Type B pancreatic cell (in vitro differentiated cells): ENCODE measurements at places on chromosomes 7 and 10. TPM values are rescaled to one million over a fixed set of nuclear protein-coding genes. Genes with fewer than 3 reads are reported as not detected.

The ANKRD30A gene
- total RNA-seq = not detected in 2 replicates

The GPR15LG gene
- total RNA-seq = 0.70 and 0.98 TPM in 2 replicates

The NKX2-3 gene
- not detected in 2 replicates for total RNA-seq

The OPN4 gene
- total RNA-seq = not detected in 2 replicates

The ASB10 gene
- total RNA-seq = not detected in 2 replicates

The ATP5MK gene
- 300 and 424 TPM in 2 replicates for total RNA-seq

The TYW1B gene
- total RNA-seq = 2.2 and 3.1 TPM in 2 replicates

The AMPH gene
- 2.0 and 19.9 TPM in 2 replicates for total RNA-seq

The EVX1 gene
- 0.41 and 0.71 TPM in 2 replicates for total RNA-seq

The CALML5 gene
- total RNA-seq = not detected in 2 replicates

The FKBP6 gene
- not detected in 2 replicates for total RNA-seq

The AMZ1 gene
- total RNA-seq = 1.2 and 5.6 TPM in 2 replicates

The PPP1R17 gene
- 3.9 and 4.5 TPM in 2 replicates for total RNA-seq

The CALD1 gene
- 169 and 218 TPM in 2 replicates for total RNA-seq

The DOCK4 gene
- total RNA-seq = 14.7 and 24.6 TPM in 2 replicates

The GPR26 gene
- total RNA-seq = 0.14 and 1.8 TPM in 2 replicates

The ACHE gene
- total RNA-seq = 7.1 and 10.4 TPM in 2 replicates

The MGAM2 gene
- 5.9 and 9.7 TPM in 2 replicates for total RNA-seq

The CPA2 gene
- 16.3 and 19.8 TPM in 2 replicates for total RNA-seq

The MSANTD7 gene
- 15.3 and 18.1 TPM in 2 replicates for total RNA-seq

The SAMD9L gene
- 1.8 and 2.7 TPM in 2 replicates for total RNA-seq

The LRIT1 gene
- total RNA-seq = not detected in 2 replicates

The GFRA1 gene
- 11.9 and 45.6 TPM in 2 replicates for total RNA-seq

The TNRC18 gene
- total RNA-seq = 135 and 169 TPM in 2 replicates

The GIMAP1 gene
- not detected in 2 replicates for total RNA-seq

The STN1 gene
- total RNA-seq = 33.0 and 75.1 TPM in 2 replicates

The PGAM2 gene
- total RNA-seq = 0.57 and 0.72 TPM in 2 replicates

The VWDE gene
- total RNA-seq = 1.0 and 2.1 TPM in 2 replicates

The OR6V1 gene
- not detected in 2 replicates for total RNA-seq

The CDK14 gene
- 38.1 and 43.5 TPM in 2 replicates for total RNA-seq

The KLHL7 gene
- total RNA-seq = 34.0 and 44.3 TPM in 2 replicates

The PON1 gene
- 0.99 and 3.0 TPM in 2 replicates for total RNA-seq

The FGL2 gene
- total RNA-seq = 0.99 and 1.9 TPM in 2 replicates

The LRRN3 gene
- 4.9 and 12.9 TPM in 2 replicates for total RNA-seq

The SLC39A12 gene
- not detected in 2 replicates for total RNA-seq

The ELFN1 gene
- total RNA-seq = 5.7 and 5.8 TPM in 2 replicates

The DYDC2 gene
- total RNA-seq = 1.1 TPM in 1 of 2 replicates, not detected in the other

The OR2A12 gene
- not detected in 2 replicates for total RNA-seq

The GPER1 gene
- 2.5 and 5.0 TPM in 2 replicates for total RNA-seq

The MKI67 gene
- total RNA-seq = 40.5 and 104 TPM in 2 replicates

The ARMC3 gene
- 2.0 and 10.4 TPM in 2 replicates for total RNA-seq

The LBX1 gene
- total RNA-seq = 4.7 TPM in 1 of 2 replicates, not detected in the other

The PLXDC2 gene
- total RNA-seq = 79.2 and 83.4 TPM in 2 replicates

The IL6 gene
- 1.8 TPM in 1 of 2 replicates, not detected in the other for total RNA-seq

The TSPAN13 gene
- total RNA-seq = 65.1 and 99.5 TPM in 2 replicates

The MRLN gene
- total RNA-seq = 0.75 and 1.3 TPM in 2 replicates

The ADAM22 gene
- total RNA-seq = 2.9 and 8.1 TPM in 2 replicates

The ZNF487 gene
- total RNA-seq = 3.5 and 6.4 TPM in 2 replicates

The CFAP69 gene
- total RNA-seq = 4.4 and 6.2 TPM in 2 replicates

The ABCA13 gene
- total RNA-seq = 0.60 and 2.2 TPM in 2 replicates

The SH3PXD2A gene
- total RNA-seq = 22.3 and 38.6 TPM in 2 replicates

The GIMAP4 gene
- total RNA-seq = not detected in 2 replicates

The CUZD1 gene
- total RNA-seq = 0.86 TPM in 1 of 2 replicates, not detected in the other

The POLR2J2 gene
- 6.8 and 9.4 TPM in 2 replicates for total RNA-seq
